ENCODE measurements at places on chromosomes 12 and 14.

DNA sequence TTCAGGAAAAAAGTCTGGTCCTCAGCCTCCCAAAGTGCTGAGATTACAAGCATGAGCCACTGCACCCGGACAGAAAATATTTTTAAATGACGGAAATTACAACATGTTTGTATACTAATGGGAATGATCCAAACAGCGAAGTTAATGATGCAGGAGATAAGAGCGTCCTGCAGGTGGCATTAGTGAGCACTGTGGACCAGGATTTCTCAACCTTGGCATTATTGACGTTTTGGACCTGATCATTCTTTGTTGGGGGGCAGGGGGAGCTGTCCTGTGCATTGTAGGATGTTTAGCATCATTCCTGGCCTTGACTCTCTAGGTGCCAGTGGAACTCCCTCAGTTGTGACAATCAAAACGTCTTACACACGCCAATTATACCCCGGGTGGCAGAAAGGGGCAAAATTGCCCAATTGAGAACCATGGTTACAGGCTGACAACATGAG, 34.1 kb downstream of the SCFD1 start:
- peak; percentile 22 for DNase-seq

DNA sequence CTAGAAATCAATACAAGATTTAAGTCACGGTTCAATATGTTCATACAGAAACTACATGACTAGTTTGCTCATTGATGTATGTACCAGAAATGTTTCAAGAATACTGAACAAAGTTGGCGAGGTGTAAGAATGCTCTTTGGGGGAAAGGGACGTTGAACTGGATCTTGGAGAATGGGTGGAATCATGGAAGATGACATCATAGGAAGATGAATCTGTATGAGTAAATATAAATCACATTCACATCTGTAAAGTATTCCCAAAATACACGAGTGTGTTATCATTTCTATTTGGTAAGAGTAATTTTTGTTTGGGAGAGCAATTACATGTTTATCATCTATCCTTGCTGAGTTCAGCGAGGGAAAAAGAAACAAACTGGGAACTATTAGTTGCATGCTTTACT, 162.2 kb upstream of the TMTC1 start:
- no peak for DNase-seq

- no peak for DNase-seq
These were observed 24.5 kb upstream of the PNMA1 start for GRCh38 chr14:73738518-73739173.

DNA sequence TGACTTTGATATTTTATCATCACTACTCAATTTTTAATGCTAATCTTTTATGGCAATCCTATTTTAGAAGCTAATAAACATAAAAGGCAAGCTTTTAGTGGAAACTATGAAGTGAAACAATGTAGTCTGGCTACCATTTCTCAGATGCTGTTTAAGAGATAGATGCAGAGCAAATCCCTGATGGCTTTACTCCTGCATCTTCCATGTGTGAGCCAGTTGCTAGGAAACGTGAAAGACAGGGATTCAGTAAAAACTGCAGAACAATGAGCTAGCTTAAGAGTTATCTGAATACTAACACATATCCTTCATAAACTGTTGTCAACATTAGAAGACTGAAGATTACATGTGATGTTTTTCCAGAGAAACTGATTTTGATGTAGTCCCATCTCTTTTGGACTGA, 112.6 kb downstream of the SLC2A13 start:
- DNase-seq: no peak

DNA sequence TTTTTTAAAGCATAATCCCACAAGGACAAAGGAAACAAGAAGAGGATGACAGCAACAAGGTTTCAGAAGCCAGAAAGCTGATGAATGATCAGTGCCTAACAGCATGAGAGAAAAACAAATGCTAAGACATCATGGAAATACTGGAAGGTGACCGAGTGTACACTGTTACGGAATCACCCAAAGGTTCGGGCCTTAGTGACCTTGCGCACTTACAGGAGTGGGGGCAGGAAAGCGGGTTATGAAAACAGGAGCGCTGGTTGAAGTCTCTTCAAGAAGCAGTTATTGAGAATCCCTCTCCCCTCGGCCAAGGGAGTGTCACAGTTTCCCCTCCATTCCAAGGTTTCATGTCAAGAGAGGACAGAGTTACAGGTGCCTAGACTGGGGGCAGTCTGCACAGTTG, 42.6 kb downstream of the SLC25A47 start:
- no peak for DNase-seq

DNA sequence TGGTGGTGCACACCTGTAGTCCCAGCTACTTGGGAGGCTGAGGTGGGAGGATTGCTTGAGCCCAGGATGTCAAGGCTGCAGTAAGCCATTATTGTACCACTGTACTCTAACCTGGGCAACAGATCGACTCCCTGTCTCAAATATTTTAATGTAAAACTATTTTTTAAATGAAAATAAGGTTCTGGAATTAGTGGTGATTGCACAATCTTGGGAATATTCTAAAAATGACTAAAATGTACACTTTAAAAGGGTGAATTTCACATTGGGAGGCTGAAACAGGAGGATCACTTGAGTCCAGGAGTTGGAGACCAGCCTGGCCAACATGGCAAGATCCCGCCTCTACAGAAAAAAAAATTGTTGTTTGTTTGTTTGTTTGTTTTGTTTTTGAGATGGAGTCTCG, 12.9 kb upstream of the TMBIM6 start:
- DNase-seq: no peak

GRCh38 chr12:32493282-32493681, 93.9 kb downstream of the FGD4 start:
- no peak for DNase-seq

GRCh38 chr12:77817276-77817675, 13.4 kb upstream of the NAV3 start:
- no peak for DNase-seq

DNA sequence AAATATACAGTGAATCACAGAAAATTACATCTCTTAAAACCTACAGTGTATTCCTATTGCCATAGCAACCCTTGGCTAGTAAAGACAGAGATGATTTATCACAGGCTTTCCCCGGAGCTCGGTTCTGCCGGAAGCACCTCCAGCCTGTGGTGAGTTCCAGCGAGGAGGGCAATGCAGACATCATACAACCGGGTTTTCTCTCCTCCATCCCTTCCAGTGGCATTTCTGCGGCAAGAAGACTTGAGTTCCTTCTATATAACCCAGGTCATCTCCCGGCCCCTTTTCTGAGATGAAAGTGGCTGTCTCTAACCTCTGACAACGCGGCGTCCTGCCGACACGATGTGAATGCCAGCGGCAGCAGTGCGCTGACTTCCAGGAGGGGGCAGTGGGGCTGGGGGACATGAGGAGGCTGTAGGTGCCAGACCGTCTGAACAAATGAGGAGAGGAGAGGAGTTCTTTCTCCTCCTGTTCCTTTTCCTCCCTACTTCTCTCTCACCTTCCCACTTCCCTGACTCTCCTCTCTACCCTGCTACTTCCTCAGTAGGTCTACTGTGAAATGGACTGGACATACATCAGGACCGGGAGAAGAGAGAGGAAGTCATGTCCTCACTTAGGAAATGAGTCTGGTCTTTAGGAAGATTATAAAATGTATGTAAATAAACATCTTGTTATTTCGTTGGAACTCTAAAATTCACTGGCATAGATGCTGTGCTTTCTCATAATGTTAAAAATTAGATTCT, 68.6 kb upstream of the MAX start:
- DNase-seq: peak; percentile 87

DNA sequence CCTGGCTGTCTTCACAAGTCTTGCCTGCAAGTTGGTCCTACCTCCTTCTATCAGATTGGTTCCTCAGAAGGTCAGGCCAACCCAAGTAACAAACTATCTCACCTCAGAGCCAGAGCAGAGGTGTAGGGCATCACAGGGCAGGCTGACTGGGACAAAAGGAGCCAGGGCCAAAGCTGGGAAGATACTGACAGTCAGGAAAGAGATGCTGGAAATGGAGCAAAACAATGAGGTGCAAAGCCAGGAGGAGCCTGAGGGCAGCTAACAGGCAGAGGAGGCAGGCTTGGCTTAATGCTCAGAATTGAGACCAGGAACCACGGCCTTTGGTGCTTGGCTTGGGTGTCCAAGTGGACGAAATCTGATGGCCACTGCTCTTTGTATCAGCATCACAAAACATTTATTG, 68.4 kb upstream of the PNMA1 start:
- DNase-seq: no peak

DNA sequence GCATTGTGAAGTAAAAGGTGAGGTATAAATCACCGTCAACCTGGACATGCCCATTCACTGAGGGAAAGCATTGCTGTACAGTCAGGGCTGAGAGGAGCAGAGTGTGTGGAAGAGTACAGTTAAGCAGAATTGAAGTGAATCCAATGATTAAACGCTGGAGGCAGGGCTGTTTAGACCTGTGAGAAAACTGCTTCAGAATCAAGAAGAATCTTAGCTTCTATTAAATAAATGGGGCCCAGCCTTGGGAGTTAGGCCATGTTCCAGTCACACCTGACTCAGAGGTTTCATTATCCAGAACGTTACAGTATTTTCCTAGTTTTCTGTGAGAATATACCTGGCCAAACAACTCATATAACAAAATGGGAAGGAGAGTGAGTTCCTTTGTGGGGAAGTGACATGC, 86.9 kb downstream of the ATP23 start:
- DNase-seq: no peak

- peak; percentile 86 for DNase-seq
These were observed 178.9 kb downstream of the KLHL28 start for GRCh38 chr14:44782775-44783238.

- peak; percentile 1 for DNase-seq
These were observed 163.3 kb upstream of the DIO3 start for GRCh38 chr14:101398011-101398410.

GRCh38 chr12:121239351-121240061, 29.6 kb downstream of the P2RX4 start:
- DNase-seq: no peak

GRCh38 chr14:94594441-94594840, 13.2 kb downstream of the SERPINA5 start:
- DNase-seq: no peak

GRCh38 chr14:69877492-69877891, 1.7 kb upstream of the SMOC1 start:
- DNase-seq: no peak

DNA sequence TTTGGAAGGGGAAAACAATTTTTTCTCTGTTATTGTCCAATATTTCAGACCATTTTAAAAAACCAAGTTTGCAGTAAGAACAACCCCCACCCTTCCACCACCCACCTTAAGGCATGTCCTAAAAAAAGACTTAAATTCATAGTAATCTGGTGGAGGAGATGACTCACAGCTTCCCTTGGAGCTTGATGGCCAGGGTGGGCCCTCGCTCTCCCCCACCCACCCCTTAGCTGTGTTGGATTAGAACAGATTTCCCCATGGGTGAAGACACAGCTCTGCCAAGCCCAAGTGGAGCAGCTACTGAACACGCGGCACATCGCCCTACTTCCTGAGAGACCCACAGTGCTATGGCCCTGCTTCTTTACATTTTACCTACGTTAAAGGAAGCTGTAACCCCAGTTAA, 140.3 kb downstream of the GCH1 start:
- peak; percentile 68 for DNase-seq

GRCh38 chr12:12877781-12878455, 13.4 kb upstream of the GPRC5A start:
- no peak for DNase-seq

DNA sequence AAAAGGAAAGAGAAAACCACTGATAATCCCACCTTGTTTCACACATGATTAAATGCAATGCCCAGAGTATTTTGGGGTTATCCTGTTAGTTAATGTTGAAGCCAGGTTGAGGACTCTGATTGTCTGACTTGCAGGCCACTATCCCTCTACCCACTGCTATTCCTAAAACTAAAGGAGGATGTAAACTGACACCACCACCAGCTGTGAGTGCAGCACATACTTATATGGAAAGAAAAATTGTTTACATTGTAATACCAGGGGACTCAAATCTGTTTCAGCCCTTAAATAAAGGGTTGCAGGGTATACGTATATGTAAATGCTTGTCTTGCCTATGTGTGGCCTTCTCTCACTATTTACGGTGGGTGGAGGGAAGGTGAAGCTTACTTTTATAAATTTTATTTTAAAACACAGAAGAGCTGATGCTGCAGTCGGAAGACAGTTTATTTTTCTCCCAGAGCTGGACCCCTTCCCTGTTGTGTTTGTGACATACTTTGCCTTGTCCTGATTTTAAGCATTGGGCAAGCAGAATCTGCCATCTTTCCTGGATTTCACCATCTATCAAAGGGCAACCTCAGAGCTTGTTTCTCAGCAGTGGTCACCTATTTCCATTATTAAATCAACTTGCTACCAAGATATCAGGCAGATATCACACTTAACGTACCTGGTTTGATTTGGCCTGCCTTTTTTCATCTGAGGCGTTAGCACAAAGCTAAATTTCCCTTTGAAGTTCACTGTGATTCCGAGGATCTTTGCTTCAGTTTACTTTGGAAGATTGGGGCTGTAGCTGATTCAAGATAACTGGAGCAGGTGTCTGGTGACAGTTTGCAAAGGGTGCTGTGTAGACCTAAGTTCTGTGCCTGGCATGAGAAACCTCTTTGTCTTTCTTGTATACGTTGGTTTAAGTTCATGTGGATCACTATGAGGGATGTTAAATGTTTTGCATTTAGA, 25.2 kb downstream of the DAAM1 start:
- peak; percentile 41 for DNase-seq

GRCh38 chr14:63670692-63671091, 29.0 kb upstream of the WDR89 start:
- no peak for DNase-seq

DNA sequence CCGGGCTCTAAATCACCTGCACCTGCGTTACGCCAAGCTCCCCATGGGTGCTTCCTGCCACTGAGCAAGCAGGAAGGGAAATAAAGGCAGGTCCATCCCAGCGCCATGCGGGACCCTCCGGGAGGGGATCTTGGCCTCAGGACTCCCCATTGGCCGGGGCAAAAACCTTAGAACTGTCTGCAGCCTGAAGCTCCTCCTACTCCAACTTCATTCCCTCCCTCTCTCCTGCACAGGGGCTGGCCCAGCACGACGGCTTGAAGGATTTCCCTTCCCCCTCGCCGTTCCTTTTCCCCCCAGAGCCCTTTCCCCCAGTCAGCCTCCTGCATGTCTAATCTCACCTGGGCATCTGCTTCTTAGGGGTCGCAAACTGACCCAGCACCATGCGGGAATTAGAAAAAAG, 137.2 kb upstream of the NCOR2 start:
- DNase-seq: no peak

GRCh38 chr14:38705220-38705619, 397.8 kb downstream of the SEC23A start:
- no peak for DNase-seq

DNA sequence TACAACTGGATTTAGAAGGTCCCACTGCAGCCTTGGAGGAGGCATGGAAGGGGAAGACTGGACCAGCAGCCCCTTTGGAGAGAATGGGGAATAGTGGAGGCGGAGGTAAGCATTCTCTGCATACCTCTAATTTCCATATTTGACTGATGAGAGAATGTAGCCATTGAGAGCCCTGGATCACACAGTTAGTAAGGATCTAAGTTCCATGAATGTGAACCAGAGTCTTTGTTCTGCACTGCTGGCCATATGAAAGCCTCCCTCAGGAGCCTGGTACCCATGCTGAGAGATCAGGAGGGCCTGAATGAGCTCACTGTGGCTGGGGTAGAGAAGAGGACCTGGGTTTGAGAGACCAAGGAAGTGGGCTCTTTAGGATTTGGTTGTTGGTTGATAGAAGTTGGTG, 192.1 kb downstream of the TMEM132C start:
- DNase-seq: no peak

- DNase-seq: no peak
These were observed 1.0 kb downstream of the CACNA2D4 start for GRCh38 chr12:1917172-1918070.
